ENCODE measurements at places on chromosomes 4 and X. TPM values are rescaled to one million over a fixed set of nuclear protein-coding genes. Genes with fewer than 3 reads are reported as not detected.

DNA sequence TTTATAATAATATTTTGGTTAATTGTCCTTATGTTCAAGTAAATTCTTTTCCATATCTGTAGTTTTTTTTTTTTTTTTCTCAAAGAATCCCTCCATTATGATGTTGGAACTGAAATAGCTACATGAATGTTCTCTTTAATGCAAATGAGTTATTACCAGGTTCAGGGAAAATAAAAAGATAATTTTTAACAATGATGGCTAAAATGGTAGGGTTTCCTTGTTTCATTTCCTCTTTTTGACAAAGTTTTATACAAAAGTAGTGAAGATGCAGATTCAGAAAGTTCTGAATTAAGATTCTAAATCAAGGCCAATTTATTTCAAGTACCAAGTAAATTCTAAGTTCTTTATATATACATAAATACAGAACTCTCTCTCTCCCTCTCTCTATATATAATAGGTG, 779.0 kb upstream of the INTU start:
- DNase-seq = no peak

GAGE1 gene
- not detected for total RNA-seq

DNA sequence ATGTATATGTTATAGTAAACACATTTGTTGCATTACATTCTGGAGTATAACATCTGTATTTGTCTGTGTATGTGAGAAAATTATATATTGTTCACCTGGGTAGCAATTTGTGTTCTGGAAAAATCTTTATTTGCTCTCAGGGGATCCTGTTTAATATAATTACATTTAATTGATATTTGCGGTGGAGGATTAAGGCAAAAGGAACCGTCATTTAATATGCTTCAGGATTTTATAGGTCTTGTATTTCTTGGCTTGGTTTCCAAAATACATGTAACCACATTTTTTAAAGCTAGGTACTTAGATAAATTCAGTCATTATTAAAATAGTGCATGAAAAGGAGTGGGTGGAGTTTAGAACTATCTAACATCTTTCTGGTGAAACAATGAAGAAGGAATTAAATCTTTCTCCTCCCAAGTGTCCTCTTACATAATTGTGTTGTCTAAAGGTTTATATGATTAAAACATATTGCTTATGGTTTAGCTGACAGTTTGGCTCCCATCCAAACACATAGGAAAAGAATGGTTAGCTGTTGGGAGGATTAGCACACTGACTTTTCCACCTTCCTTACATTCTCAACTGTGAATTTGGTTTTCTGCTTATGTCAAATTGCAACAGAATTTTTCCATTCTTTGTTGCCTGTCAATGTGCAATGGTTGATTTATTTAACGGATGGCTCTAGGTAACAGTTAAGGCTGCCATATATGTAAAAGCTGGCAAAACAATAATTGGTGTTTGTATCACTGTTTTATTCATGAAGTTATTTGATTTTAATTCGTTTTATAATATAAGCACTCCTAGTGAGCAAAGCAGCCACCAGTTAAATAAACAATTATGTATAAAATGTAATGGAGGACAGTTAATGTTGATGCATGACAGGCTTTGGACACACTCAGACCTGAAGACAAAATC, 250.8 kb upstream of the SFRP2 start:
- no peak for DNase-seq

DNA sequence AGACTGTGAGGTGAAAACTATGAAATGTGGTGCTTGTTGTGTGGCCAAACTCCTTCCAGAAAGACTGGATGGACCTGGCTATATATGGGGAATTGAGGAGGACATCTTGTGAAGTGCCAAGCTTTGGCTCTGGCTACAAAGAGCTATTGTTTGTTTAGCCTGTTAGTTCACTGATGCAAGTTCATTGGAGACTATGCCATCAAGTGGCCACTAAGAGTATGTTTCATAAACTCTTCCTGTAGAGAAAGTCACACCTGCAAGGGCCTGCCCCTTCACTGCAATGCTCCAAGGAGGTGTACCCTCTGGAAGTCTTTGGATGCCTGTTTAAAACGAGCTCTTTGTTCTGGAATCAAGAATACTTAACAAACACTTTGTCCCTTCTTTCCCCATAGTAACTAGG, 382.0 kb downstream of the GABRG1 start:
- DNase-seq = no peak

DNA sequence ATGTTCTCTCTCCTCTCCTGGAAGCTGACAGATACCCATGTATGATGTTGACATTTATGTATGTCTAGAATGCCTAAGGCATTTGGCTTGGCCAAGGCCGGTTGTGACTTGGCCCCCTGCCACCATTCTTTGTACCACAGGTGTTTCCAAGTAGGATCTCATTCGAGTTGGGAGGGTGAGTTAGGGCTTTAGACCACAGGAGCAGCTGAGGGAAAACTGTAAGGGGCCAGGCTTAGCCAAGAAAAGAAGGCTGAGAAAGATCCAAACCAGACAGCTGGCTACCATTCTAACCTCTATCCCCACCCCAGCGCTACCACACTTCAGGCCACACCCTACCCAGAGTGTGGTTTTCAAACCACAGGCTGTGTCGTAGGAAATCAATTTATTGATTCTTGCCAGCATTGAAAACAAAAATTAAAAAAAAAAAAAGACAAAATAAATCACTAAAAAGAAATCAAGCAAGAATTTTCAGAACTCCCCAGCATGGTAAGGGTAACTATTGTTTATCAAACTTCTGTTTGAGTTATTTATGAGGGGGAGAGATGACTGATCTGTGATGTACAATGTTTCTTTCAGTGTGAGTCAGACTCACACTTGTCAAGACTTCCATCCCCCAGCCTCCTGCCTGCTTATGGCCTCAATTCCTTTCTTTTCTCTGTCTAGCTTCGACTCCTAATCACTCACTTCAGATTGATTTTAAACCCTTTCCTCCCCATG, 9.9 kb downstream of the TMSB4X start:
- peak; percentile 61 for DNase-seq

Measured in naive thymus-derived CD8-positive, alpha-beta T cell (primary cell).